NCI-H226 (cell line): ENCODE measurements at places on chromosomes 7 and 10.
A peak's percentile ranks its signal among the peaks of the same experiment; 100 is the strongest.

GRCh38 chr7:113550966-113551365 lies 367.8 kb downstream of the PPP1R3A start:
- DNase-seq, result no peak

DNA sequence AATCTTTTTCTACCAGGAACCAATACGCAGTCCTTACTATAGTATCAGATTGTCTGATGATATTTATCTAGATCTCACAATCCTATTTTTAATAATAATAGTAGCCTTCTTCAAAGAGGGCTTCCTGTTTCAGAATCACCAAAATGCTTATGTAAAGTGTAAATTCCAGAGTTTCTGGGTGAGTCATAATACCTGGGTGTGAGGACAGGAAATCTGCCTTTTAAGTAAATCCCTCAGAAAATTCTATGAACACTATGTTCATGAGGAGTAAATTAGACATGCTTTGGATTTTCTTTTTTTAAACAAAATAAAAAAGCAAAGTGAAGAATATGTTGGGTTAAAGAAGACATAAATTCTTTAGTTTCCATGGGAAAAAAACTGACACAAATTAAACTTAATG lies 20.5 kb downstream of the DKK1 start:
- peak; percentile 43 for DNase-seq

- DNase-seq, result no peak
Measured at GRCh38 chr7:121329191-121330052, 622 bp downstream of the WNT16 start.

GRCh38 chr10:71745664-71746250 lies 26.2 kb upstream of the C10orf105 start:
- DNase-seq, result no peak

GRCh38 chr10:45569471-45569870 lies 103.1 kb downstream of the ZFAND4 start:
- no peak for DNase-seq

- no peak for DNase-seq
Measured at GRCh38 chr7:158957921-158958491, 101.6 kb downstream of the DYNC2I1 start.

GRCh38 chr7:73678862-73679261 lies 4.4 kb downstream of the DNAJC30 start:
- no peak for DNase-seq

GRCh38 chr7:35232994-35233393 lies 20.9 kb downstream of the TBX20 start:
- DNase-seq, result no peak

GRCh38 chr7:18866359-18867036 lies 250.9 kb downstream of the TWIST1 start:
- peak; percentile 100 for DNase-seq

DNA sequence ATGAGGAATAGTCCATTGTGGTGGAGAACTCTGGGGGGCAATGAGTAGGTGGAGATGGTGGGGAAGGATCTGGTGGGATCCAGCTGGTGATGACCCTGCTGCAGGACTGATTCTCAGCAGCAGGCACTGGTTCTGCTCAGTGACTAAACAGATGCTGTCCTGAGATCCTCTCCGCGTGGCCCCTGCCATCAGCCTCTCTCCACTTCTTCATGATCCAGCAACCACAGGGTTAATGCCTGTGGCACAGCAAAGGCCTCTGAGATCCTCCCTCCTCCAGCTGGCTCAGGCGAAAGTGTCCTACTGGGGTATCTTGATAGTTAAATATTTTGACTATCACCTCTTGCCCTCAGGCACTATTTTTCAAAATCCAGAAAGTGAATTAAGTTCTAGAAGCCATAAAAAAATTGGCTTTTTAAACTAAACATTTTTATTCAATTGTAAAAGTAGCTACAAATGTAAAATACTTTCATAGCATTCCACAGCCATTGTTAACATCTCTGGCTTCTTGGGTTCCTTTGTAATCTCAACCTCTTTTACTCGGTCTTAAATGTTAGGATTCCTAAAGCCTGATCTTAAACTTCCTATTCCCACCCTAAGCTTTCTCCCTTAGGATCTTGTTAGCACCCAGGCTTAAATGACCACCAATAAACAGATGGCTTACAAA lies 13.1 kb downstream of the PLAU start:
- DNase-seq, result no peak

- no peak for DNase-seq
Measured at GRCh38 chr7:138167869-138168296, 91.6 kb downstream of the AKR1D1 start.

DNA sequence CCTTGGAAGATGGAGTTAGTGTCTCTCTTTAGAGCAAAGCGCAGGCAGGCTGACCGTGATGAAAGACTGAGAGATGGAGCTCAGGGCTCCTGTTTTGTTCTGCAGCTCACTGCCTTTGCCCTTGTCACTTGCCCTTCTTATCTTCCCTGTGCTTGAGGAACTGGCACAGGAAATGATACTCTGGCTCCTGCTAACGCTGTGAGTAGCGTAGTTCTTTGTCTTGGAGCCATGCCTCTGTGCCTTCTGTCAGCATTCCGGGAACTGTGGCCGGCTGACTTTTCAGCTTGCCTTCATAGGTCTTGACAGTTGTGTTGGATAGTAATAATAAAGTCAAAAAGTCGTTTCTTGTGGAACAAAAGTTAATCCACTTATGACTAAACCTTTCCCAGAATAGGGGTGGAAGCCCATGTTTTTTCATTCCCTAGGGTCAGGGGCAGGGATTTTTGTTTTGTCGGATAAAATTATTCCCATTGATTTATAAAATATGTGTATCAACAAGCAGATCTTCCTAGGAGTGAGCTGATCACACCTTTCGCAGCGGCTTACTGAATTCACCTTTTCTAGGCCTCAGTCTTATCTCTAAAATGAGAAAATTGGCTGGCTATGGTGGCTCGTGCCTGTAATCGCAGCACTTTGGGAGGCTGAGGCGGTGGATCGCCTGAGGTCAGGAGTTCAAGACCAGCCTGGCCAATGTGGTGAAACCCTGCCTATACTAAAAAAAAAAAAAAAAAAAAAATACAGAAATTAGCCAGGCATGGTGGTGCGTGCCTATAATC lies 16.6 kb upstream of the TMEM236 start:
- no peak for DNase-seq

DNA sequence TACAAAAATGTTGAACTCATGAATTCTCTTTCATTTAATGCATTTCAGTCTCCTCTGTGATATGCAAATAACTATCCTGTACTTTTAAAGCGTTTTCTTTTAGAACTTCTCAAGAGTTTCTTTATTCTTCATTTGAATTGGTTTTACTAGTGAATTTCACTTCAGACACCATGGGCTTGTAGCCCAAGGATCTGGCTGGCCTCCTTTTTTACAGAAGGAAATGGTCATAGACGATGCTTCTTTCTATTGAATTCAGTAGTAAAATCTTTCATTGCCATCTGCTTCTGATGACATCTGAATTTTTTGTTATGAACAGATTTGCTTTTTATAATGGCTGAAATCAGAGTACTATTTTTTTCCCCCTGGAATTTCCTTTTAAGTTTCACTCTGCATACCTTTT lies 135.2 kb upstream of the ETV1 start:
- DNase-seq, result no peak

DNA sequence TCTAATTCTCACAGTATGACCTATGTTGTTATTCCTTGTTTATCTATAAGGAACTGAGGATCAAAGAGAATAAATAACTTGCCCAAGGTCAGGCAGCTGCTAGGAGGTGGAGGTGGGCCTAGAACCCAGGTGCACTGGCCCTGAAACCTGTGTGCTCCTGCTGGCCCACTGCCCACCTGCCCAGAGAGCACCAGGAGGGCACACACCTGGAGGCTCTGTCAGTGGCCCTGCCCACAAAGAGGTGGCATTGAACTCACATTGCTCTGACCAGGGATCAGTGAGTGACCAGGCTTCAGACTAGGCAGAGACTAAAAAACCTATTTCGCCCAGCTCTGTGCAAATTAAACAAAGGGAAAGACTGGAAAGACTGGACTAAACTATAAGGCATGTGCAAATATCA lies 210.6 kb downstream of the TNS3 start:
- DNase-seq, result no peak

- no peak for DNase-seq
Measured at GRCh38 chr10:43214956-43215561, 51.8 kb downstream of the RASGEF1A start.

DNA sequence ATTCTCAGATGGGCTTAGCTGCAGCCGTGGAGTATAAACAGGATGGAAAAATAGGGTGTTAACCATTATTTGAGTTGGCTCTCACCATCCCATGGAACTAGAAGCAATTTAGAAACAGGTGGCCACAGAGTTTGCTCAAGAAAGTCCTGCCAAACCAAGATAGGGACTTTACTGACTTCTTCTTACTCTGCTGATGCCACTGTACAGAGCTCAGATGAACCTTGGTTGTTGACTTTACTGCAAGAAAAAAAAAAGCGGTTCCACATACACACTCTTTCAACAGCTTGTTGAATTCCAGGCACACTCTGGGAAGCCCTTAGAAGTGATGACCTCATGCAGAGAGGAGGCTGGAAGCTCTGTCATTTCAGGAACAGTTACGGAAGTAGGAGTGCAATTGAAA lies 753.4 kb downstream of the NRG3 start:
- no peak for DNase-seq

DNA sequence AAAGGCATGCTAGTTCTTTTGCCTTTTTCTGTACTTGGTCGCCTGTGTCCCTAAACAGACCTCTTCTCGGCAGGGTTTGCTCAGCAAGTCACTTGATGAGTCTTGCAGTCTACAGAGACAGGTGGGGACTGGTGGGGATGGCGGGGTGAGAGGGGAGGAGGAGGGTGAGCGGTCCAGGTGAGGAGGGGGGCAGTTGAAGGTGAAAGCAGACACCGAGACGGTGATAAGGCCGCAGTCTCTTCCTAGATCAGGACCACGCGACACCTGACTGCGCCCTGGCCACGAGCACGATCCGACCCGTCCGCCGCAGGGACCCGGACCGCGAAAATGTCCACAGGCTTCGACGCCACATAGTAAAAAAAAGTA lies 566 bp downstream of the ASNS start:
- DNase-seq, result no peak

DNA sequence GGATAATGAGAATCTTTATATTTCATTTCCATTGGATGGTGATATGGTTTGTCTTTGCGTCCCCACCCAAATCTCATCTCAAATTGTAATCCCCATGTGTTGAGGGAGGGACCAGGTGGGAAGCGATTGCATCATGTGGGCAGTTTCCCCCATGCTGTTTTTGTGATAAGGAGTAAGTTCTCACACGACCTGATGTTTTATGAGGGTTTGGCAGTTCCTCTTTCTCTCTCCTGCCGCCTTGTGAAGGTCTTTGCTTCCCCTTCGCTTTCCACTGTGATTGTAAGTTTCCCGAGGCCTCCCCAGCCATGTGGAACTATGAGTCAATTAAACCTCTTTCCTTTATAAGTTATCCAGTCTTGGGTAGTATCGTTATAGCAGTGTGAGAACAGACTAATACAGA lies 59.4 kb downstream of the MTPN start:
- DNase-seq, result no peak

DNA sequence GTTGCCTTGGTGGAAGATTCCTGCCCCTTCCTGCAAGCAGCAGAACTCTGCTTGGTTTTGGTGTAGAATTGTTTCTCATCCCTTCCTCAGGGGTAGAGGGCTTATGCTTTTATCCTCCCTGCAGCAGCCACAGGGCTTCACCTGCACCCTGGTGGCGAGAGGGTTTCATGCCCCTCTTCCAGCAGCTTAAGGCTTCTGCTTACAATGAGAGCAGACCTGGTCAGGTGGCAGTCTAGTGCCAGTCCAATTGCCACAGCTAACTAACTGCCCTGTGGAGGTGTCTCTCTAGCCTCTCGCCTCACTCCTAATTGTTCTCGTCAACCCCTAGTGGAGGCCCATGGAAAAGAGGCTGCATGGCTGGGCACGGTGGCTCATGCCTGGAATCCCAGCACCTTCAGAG lies 19.3 kb downstream of the ACBD7 start:
- DNase-seq, result no peak

- DNase-seq, result no peak
Measured at GRCh38 chr7:66919304-66919703, 1.7 kb upstream of the TMEM248 start.

DNA sequence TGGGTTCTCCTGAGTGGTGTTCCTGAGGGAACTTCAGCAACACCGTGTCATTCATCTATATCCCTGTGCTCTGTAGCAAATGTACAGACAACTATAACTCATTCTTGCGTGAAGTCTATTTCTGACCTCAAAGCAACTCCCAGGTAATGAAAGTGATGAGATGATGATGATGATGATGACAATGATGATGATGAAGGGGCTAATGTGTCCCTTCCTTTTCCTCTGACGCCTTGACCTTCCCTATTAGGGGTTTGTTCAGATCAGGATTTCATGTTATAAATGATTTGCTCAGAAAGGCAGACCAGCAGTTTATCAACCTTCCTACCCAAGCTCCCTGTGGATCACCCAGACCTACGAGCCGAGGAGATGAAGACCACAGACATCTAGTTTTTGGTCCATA lies 136.9 kb downstream of the FGFR2 start:
- DNase-seq, result no peak

- DNase-seq, result no peak
Measured at GRCh38 chr10:110750931-110751330, 106.8 kb downstream of the RBM20 start.

DNA sequence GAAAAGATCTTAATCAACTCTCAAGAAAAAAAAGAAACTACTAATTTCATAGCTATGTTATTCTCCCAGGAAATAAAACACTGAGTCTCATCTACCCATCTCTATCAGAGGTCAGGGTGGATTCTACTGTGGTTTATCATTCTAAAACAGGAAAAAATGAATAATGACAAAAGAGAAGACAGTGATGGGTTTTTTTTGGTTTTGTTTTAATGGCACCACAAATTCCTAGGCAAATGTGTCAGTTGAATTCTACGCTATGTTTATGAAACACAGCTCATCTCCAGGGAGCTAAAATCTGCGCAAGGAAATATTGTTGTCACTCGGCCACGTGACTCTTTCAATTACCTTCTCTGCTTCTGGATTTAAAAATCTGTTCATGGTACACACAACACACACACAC lies 393.4 kb upstream of the SORCS1 start:
- no peak for DNase-seq

- no peak for DNase-seq
Measured at GRCh38 chr10:52481986-52482555, 168.0 kb downstream of the DKK1 start.
